Right renal cortex interstitium (tissue), 3 donors: ENCODE measurements at places on chromosomes 2 and 18. TPM values are rescaled to one million over a fixed set of nuclear protein-coding genes. Genes with fewer than 3 reads are reported as not detected.

GRCh38 chr2:85792783-85793441 is 39.1 kb downstream of the ATOH8 start:
- no peak for DNase-seq

- no peak for DNase-seq
These were observed 76.4 kb upstream of the ZEB2 start for GRCh38 chr2:144596073-144596871.

- DNase-seq, result no peak
These were observed 21.9 kb upstream of the PPP1CB start for GRCh38 chr2:28729698-28730097.

- DNase-seq, result no peak
These were observed 1284.2 kb upstream of the PIK3C3 start for GRCh38 chr18:40670668-40671375.

DNA sequence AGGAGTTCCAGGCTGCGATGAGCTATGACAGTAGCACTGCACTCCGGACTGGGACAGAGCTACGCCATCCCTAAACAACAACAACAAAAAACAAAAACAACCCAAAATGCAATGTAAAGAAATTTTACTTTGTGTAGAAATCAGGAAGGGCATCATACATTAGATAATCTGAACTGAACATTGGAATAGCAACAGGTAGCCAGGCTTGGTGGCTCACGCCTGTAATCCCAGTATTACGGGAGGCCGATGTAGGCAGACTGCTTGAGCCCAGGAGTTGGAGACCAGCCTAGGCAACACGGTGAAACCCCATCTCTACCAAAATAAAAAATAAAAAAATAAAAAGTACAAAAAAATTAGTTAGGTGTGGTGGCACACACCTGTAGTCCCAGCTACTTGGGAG is 2.1 kb upstream of the PNO1 start:
- DNase-seq, result no peak

OSBPL6 gene
- polyA plus RNA-seq, result 5.2 TPM

DNA sequence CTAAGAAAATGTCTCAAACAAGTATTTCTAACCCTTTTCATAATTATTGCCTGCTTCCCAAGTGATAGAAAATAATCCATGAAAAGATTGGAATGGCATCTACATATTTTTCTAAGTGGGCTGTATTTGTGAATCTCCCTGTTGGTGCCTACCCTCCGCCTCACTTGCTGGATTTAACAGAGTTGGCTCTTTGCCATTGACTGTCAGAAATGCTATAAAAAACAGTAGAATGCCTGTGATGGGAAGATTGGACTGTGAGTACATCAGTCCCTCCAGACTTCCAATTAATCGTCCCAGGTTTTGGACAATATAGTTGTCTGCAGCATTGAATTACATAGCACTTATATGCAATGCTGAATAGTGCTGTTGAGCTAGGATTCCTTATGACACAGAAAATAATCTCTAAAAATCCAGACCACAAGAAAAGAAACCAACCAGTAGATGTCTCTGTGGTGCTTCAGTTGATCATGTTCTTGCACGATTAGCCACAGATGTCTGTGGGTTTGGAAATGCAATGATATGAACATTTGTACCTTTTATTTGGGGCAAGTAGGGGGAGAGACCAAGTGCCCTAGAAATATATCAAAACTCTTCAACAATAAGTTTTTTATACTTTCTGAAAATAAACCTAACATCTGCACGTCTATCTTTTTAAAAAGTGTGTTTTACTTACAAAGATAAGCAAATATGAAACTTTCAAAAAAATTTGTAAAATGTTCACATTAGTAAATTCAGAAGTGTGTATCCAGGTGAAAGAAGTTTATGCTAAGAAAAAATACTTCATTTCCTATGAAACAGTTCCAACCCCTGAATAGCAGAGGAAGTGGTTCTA is 88.5 kb downstream of the DYNAP start:
- peak; percentile 15 for DNase-seq

GRCh38 chr18:1585881-1586488 is 681.3 kb downstream of the ADCYAP1 start:
- DNase-seq, result peak; percentile 7

UGT1A10 gene
- polyA plus RNA-seq, result not detected

DNA sequence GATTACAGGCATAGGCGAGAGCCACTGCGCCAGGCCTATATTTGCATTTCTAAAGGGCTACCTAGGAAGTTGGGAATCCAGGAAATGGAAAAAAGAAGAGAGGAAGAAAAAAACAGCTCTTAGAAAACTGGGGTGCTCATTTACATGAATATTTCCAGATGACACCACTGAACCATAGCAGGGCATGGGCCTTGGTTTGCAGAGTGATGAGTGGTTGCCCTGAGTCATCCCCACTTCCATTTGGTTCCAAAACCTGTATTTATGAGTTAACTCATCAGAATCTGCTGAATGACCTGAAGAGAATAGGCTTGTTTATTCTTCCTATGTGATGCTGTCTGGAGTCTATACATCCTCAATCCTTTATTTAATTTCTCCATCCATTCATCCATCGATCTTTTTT is 36.2 kb downstream of the EHD3 start:
- no peak for DNase-seq

DNA sequence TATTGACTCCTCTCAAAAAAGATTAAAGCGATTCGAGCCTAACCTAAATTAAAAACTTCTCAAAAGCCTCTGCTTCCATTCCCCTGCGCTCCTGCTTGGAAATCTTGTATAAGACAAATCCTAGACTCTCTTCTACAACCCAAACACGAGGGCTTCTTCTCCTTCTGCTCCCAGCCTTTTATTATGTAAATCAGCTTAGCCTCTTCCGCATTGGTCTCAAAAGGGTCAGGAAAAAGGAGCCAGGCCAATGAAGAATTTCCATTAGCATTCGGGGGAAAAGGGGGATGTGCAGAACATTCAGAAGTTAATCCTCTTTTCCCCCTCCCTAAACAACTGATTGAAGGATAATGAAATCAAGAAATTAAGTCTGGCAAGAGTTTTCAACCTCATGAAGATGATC is 107.9 kb downstream of the FAM124B start:
- no peak for DNase-seq

- no peak for DNase-seq
These were observed 69.1 kb downstream of the CCDC93 start for GRCh38 chr2:117944816-117945215.

DNA sequence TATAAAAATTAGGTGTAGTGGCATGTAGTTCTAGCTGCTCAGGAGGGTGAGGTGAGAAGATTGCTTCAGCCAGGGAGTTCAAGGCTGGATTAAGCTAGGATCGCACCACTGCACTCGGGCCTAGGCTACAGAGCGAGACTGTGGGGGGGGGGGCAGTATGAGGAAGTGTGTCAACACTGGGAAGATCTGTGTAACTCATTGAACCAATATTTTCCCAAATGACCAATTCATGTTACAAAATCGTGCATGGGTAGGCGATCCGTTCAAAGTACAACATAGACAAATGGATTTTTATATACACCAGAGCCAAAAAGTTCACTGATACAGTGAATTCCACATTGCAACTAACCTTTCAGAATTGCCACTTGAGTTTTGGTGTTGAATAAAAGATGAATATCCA is 8.1 kb downstream of the SMAD4 start:
- DNase-seq, result no peak

DNA sequence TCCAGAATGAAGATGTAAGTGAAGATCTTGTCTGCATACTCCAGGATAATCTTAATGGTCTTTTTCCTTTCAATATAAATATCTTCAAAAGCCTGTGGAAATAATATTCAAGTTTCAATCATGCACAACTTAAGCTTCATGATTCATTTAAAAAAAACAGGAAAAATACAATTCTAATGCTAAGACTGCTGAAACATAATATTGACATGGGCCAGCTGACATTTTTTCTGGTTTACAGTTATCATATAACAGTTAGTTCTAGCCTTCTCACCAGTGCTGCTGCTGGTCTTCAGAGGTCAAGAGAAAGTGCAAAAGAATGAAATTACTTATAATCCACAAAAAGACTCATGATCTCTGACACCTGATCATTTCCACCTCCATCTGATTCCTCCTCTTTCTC is 110.4 kb upstream of the SCN1A start:
- DNase-seq, result no peak

MRPL44 gene
- polyA plus RNA-seq, result 40.1 TPM

TBC1D8 gene
- 27.0 TPM for polyA plus RNA-seq

CRIM1 gene
- 95.7 TPM for polyA plus RNA-seq

GRCh38 chr2:227818675-227819397 is 5.2 kb downstream of the CCL20 start:
- DNase-seq, result no peak

FBLN7 gene
- polyA plus RNA-seq, result 12.5 TPM
